ENCODE measurements at places on chromosomes 12 and 14.

- DNase-seq: no peak
Observed at GRCh38 chr12:58310368-58310767, 369.0 kb downstream of the ATP23 start.

DNA sequence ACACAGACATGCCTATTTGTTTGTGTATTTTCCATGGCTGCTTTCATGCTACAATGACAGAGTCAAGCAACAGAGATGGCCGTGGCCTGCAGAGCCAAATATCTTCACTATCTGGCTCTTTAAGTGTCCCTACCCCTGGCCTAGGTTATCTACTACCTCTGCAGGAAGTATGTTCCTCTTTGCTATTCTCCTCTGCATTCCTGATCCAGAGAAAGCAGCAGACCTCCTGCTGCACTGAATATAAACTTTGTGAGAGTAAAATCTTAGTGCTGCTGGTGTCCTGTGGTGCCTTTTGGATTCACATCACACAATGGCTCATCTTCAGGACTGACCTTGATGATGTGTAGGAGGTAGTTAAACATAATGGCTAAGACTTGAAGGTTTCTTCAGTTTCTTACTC lies 233.4 kb downstream of the IPO8 start:
- DNase-seq: no peak

- DNase-seq: no peak
Observed at GRCh38 chr14:79833781-79834180, 377.5 kb downstream of the DIO2 start.

DNA sequence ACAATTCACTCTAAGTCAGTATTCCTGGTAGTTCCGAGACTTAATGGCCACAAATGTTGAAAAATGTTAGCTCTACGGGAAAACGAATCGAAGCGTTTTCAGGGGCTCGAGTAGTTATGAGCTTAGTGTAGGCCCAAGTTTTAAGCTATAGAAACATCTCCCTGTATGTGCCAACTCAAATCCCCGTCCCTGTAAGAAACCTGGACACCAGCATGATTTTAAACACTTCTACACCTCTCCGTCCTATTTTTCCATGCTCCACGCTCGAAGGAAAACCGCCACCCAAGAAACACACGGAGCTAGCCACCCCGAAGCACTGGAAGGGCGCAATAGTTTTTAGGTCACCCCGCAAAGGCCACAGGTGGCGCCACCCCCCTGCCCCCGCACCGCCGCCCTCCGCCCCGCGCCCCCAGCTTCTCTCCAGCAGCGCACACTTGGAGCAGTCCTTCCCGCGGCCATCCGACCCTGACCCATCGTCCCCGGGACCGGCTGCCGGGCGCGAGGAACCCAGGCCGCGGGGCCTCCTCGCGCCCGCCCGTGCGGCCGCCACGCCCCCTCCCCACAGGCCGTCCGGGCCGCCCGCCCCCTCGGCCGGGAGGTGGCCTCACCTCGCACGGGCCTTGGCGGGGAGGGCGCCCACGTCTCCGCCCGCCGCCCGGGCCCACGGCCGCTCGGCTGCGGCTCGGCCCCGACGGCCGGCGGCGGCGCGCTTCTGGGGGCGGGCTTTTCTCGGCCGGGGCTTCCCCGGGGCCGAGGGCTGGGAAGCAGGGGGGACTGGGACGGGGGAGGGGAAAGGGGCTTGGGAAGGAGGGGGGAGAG lies 522 bp downstream of the R3HDM2 start:
- DNase-seq: no peak

GRCh38 chr12:79843978-79844377 lies 90.9 kb downstream of the PPP1R12A start:
- DNase-seq: no peak

GRCh38 chr14:86072116-86072894 lies 542.4 kb downstream of the FLRT2 start:
- no peak for DNase-seq

DNA sequence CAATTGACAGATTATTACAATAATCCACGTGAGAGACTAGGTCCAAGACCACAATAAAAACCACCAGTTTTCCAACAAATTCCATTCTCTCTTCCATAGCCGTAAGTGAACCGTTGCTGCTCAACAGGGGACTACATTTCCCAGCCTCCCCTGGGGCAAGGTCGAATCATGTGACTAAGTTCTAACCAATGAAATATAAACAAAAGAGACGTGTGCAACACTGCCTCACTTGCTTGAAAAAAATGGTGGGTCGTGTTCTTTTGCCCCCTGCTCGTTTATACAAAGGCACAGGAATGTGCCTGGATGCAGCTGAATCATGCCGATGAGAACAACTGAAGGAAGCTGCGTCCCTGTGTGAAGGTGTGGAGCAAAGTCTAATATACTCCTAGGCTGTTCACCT lies 51.1 kb downstream of the HSPB8 start:
- no peak for DNase-seq

DNA sequence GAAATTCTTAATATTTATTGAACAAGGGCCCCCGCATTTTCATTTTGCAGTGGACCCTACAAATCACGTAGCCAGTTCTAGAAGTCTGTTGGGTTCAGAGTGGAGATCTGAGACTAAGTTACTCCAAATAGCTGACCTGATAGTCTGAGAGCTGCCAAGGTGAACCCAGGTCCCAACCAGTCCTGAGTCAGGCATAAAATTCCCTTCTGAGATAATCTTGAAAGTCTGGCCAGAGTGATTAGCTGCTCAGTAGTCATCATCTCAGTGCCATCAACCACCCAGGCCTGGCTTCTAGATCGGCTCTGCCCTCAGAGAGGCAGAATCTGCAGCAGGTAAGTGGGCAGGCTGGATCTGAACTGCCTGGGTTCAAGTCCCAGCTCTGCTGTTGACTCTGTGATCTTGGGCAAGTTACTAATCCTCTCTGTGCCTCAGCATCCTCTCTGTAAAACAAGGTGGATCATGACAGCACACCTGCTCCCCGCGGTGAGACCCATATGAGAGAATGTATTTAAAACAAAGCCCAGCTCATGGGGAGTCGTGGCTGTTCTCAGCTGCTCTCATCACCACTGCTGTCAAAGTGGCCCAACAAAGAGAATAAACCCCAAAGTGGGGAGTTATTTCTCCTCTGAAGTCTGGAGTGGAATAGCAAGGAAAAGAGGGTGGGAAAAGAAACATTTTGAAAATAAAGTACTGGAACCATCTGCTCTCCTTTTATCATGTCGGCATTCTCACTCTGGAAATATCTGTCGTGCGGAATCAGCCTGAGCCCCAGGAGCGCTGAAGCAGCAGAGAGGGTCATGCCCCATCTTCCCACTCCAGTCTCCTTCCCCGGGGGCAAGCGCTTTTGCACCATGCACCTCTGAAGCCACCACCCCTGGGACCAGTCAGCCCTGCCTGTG lies 193.3 kb downstream of the DPF3 start:
- DNase-seq: no peak
